ENCODE measurements at places on chromosomes 4 and X.

GRCh38 chr4:52714597-52715254 lies 36.5 kb downstream of the ERVMER34-1 start:
- peaks cover 9% of the 10 kb centered on the region for H3K4me1 ChIP-seq
- H3K4me3 ChIP-seq: no peak overlapping the region

GRCh38 chrX:97628807-97629596 lies 745.3 kb downstream of the RPA4 start:
- no peak for DNase-seq
- H3K4me1 ChIP-seq: no peaks in the 10 kb centered on the region
- H3K27me3 ChIP-seq: no peaks in the 10 kb centered on the region
- no peak overlapping the region for H3K4me3 ChIP-seq
- no peaks in the 10 kb centered on the region for H3K36me3 ChIP-seq

GRCh38 chrX:40097141-40097503 lies 636 bp downstream of the BCOR start:
- peak overlapping the region; percentile 74 for H3K4me3 ChIP-seq
- no peaks in the 10 kb centered on the region for H3K27me3 ChIP-seq
- no peaks in the 10 kb centered on the region for H3K4me1 ChIP-seq
- H3K36me3 ChIP-seq: no peaks in the 10 kb centered on the region
- no peak for DNase-seq
- H3K27ac ChIP-seq: peak overlapping the region; percentile 87

DNA sequence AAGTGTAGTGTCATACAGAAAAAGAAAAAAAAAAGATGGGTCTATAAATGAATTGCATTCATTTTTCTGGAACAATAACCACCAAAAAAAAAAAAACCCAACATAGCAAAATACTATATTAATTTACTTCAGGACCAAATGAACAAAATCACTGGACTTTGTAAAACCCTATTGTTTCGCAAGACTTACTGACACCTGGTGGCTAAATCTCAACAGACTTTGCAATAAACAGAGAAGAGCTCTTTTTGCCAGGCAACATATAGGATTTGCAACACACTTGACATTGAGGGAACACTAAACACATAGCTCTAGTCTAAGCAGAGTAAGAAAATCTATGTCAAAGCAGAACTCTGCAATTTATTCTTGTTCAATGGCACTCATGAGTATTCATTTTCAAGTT lies 990.2 kb downstream of the STPG2 start:
- H3K4me1 ChIP-seq: no peaks in the 10 kb centered on the region
- no peaks in the 10 kb centered on the region for H3K27me3 ChIP-seq
- no peak for DNase-seq
- no peak overlapping the region for H3K4me3 ChIP-seq

DNA sequence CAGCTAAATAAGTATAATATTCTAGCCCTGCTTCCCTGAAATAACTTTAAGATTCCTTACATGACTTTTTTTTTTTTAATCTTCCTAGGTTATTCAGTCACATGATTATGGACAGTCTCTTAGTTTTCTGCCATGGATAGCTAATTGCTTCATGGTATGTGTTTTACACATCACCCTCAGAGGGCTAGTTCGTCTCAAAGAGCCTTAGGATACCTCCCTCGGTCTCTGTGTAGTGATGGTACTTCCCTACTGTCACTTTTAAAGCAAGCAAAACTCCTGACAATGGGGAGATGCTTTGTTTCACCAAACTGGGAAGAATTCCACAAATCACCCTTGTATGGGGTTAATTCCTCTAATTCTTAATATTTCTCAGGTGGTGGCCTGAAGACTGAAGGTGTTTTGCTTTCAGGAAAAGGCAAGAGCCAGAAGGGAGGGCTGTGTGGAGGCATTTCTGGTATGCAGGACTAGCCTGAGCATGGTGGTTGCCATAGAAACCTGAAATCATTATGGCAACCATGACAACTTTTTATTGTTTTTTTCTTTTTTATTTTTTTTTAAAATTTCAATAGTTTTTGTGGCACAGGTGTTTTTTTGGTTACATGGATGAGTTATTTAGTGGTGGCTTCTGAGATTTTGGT lies 70.4 kb downstream of the BEX3 start:
- DNase-seq: no peak
- no peaks in the 10 kb centered on the region for H3K4me1 ChIP-seq
- H3K36me3 ChIP-seq: no peaks in the 10 kb centered on the region
- H3K4me3 ChIP-seq: no peak overlapping the region
- H3K27ac ChIP-seq: no peak overlapping the region

- H3K4me1 ChIP-seq: peaks cover 3% of the 10 kb centered on the region
- no peaks in the 10 kb centered on the region for H3K27me3 ChIP-seq
- H3K4me3 ChIP-seq: no peak overlapping the region
- no peak for DNase-seq
Observed at GRCh38 chr4:140078366-140078765, 75.6 kb downstream of the MAML3 start.

- no peaks in the 10 kb centered on the region for H3K27me3 ChIP-seq
- no peak for DNase-seq
- no peaks in the 10 kb centered on the region for H3K36me3 ChIP-seq
- no peak overlapping the region for H3K27ac ChIP-seq
- no peaks in the 10 kb centered on the region for H3K4me1 ChIP-seq
Observed at GRCh38 chr4:5206016-5206790, 154.9 kb downstream of the STK32B start.

DNA sequence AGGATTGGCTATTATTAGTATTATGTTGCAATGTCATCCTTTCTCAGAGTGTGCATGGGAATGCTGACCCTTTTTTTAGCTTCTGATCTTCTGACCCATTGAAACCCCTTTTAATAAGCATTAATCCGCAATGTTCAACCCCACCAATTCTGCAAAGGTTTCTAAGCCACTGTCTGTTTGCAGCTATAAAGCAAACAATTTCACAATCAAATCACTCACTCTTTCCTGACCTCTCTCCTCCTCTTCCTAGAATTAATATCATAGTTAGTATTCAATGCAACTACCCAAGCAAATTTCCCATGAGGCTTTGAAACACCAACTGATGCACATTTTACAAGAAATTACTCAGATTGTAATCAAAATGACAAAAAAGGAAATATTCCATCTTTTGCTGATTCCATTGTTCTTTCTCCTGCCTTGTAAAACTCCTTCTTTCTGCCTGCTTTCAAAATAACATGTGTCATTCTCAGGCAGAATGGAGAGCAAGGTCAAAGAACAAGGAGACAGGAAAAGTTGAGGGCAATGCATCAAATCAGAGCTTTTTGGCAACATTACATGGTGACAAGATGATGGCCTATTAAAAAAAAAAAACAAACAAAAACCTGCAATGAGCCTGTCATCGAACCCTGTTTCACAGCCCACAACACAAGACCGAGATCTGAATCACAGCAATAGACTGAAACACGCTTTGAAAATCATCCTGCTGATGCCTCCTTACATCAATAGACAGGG lies 253.2 kb upstream of the AR start:
- H3K27me3 ChIP-seq: no peaks in the 10 kb centered on the region
- no peaks in the 10 kb centered on the region for H3K4me1 ChIP-seq
- no peak for DNase-seq
- H3K27ac ChIP-seq: no peak overlapping the region
- no peak overlapping the region for H3K4me3 ChIP-seq
- no peaks in the 10 kb centered on the region for H3K36me3 ChIP-seq

- H3K4me1 ChIP-seq: no peaks in the 10 kb centered on the region
- H3K4me3 ChIP-seq: no peak overlapping the region
- no peaks in the 10 kb centered on the region for H3K27me3 ChIP-seq
- H3K27ac ChIP-seq: no peak overlapping the region
Observed at GRCh38 chr4:183182873-183183725, 84.0 kb downstream of the WWC2 start.

DNA sequence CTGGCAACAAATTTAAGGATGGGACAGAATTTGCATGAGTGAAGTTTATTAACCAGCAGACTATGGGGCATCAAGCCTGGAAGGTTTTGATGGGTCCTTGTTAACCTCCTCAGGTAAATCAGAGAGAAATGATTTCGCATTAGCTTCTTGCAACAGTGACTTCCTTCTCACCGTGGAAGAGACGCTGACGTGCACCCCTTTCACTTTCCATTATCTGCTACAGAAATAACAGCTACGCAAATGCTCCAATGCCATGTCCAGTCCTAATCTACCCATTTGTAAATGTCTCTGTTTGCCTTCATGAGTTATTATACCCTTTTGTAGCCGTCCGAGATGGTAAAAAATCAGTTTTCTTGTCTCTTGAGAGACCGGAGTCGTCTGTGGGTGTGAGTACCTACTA lies 100.3 kb downstream of the SLC34A2 start:
- H3K4me3 ChIP-seq: no peak overlapping the region
- H3K27me3 ChIP-seq: no peaks in the 10 kb centered on the region
- DNase-seq: no peak
- no peaks in the 10 kb centered on the region for H3K36me3 ChIP-seq
- H3K4me1 ChIP-seq: no peaks in the 10 kb centered on the region

DNA sequence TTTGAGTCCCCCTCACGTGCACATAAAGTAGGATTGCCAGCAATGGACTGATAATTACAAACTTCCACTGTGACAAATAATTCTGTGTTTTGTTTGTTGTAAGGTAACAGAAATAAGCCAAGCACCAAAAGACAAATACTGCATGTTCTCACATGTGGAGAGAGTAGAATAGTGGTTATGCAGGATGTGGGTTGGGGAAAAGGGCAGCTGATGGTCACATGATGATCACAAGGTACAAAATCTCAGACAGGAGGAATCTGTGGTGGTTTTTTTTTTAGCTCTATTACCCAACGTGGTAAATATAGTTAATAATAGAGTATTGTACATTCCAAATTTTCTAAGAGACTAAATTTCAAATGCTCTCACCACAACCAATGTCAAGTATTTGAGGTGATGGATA lies 182.3 kb downstream of the BANK1 start:
- no peak overlapping the region for H3K4me3 ChIP-seq
- H3K27me3 ChIP-seq: no peaks in the 10 kb centered on the region
- no peaks in the 10 kb centered on the region for H3K36me3 ChIP-seq
- DNase-seq: no peak
- no peaks in the 10 kb centered on the region for H3K4me1 ChIP-seq
- H3K27ac ChIP-seq: no peak overlapping the region

DNA sequence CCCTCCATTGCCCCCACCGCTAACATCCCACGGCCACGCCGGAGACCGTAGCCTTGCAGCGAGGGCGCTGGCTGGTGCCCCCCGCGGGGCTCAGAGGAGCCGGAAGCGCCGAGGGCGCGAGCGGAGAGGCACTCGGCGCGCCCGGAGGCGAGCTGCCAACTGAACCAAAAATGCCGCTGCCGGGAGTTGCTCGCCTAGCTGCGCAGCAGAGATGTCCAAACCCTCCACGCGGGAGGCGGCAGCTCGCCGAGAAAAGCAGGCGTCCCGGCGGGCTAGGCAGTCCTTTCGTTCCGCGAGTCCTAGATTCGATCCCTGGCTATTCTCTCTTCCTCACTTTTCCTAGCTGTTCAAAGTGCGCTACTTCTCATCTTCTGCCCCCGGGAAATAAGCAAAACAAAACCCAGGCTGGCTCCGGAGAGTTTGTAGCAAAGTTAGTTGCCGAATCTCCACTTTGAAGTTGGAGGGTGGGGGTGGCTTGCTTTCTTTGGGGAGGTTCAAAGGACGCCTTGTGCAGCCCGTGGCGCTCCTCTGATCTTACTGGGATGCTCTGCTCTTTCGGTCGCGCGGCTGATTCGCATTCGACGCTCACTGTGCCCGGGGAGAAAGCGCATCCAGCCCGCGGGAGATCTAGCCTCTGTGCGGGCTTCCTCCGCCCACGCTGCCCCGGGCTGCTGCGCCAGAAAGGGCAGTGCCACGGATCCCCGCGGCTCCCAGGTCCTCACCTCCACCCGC lies 723 bp downstream of the NKX6-1 start:
- no peak overlapping the region for H3K27ac ChIP-seq
- DNase-seq: no peak
- peaks cover 21% of the 10 kb centered on the region for H3K4me1 ChIP-seq
- peaks cover 26% of the 10 kb centered on the region for H3K27me3 ChIP-seq
- no peaks in the 10 kb centered on the region for H3K36me3 ChIP-seq

DNA sequence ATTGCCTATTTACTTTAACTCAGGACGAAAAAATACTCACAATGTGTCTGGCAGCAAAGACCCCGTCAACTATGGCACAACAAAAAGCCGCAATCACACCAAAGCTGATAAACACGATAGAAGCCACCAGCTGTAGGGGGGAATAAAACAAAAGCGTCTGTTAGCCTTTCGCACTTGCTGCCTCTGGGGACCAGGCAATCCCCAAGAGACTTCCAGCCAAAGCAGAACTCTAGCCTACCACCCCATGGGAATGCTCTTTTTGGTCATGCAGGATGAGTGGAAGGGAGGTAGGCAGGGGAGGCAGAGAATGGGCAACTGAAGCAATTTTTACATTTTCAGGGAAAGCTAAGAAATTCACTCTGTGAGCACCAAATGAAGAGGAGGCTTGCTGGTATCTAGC lies 20.1 kb downstream of the TMEM255A start:
- H3K4me3 ChIP-seq: no peak overlapping the region
- DNase-seq: no peak
- H3K27me3 ChIP-seq: no peaks in the 10 kb centered on the region
- H3K4me1 ChIP-seq: no peaks in the 10 kb centered on the region

GRCh38 chr4:140499391-140499790 lies 1.3 kb upstream of the MGAT4D start:
- no peaks in the 10 kb centered on the region for H3K27me3 ChIP-seq
- H3K36me3 ChIP-seq: no peaks in the 10 kb centered on the region
- DNase-seq: no peak
- H3K27ac ChIP-seq: no peak overlapping the region

DNA sequence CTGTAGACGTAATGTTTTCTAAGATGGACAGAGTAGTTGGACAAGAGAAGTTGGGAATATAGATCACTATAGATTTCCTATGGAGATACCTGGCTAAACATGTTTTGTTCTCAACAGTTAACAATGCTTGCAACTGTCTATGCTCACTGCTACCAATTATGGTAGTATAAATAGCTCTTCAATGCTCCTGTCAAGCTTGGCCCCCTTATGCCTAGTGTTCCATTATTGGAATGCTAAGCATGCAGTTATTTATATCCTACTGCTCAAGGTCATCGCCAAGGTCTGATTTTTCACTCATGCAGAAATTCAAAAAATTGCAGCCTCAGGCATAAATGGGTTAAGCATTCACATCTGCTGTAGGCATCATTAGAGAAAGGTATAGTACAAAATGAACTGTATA lies 519.0 kb downstream of the IL15 start:
- no peak for DNase-seq
- H3K27me3 ChIP-seq: no peaks in the 10 kb centered on the region
- H3K36me3 ChIP-seq: no peaks in the 10 kb centered on the region

Data from ascending aorta (tissue), 2 donors.